ENCODE measurements at places on chromosomes 5 and 9.

GRCh38 chr5:40224421-40224820, 455.3 kb upstream of the PTGER4 start:
- DNase-seq = no peak

DNA sequence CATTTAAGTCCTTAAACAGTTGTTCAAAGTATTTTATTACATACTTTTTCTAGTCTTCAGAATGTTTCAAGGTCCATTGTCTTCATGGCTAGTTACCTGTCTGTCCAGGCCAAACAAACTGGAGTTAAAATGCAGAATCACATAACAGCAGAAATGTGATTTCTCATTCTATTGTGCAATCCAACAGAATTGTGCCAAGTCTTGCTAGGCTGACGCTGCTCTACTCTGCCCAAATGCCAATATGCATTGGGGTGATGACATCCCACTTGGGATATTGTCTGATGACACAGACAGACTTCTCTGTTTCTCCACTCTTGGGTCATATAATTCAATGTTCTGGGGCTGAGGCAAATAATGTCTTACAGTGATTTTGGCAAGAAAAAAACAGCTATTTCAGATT, 5.2 kb upstream of the SLC22A5 start:
- DNase-seq = no peak

DNA sequence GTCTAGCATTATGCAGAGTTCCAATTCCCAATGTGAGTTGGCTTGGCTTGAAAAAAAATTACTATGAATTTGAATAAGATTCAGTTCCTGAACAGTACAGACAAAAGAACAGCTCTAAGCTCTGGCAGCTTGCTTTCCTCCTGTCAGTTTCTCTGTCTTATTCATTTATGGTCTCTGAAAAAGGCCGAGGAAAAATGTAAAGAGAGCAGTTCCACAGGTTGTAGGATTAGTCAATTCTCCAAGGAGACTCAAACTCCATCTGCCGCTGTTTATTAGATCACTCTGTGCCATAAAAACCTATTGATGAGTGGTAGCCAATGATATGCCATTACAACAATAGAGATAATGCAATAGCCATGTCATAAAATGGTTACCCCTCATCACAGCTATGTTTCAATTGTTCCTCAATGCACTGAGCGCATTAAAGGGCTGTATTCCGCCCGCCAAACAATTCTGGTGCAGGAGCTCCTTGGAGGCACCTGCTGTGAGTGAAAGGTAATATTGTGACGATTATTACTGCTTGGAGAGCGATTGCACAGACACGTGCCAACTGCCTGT, 188.2 kb downstream of the ARRDC3 start:
- no peak for DNase-seq

GRCh38 chr9:133470427-133470924, 8.4 kb downstream of the SLC2A6 start:
- no peak for DNase-seq

DNA sequence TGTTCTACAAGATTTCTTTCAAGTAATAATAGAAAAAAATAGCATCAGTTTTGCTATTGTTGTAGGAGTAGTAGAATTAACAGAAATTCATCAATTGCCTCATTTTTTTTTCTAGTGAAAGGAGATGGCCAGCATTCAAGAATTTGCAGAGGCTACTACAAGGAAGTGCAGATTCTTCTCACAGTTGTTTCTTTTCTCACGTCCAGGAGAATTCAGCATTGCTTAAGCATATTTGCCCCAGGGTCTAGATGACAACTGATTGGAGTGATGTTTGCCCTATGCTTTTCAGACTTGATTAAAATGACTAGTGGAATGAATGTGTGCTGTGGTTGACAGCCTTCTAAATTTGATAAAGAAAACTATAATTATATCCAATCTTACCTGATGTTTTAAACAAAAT, 46.6 kb upstream of the SLC12A2 start:
- DNase-seq = no peak

GRCh38 chr5:139696894-139697658, 48.9 kb downstream of the CXXC5 start:
- peak; percentile 79 for DNase-seq

DNA sequence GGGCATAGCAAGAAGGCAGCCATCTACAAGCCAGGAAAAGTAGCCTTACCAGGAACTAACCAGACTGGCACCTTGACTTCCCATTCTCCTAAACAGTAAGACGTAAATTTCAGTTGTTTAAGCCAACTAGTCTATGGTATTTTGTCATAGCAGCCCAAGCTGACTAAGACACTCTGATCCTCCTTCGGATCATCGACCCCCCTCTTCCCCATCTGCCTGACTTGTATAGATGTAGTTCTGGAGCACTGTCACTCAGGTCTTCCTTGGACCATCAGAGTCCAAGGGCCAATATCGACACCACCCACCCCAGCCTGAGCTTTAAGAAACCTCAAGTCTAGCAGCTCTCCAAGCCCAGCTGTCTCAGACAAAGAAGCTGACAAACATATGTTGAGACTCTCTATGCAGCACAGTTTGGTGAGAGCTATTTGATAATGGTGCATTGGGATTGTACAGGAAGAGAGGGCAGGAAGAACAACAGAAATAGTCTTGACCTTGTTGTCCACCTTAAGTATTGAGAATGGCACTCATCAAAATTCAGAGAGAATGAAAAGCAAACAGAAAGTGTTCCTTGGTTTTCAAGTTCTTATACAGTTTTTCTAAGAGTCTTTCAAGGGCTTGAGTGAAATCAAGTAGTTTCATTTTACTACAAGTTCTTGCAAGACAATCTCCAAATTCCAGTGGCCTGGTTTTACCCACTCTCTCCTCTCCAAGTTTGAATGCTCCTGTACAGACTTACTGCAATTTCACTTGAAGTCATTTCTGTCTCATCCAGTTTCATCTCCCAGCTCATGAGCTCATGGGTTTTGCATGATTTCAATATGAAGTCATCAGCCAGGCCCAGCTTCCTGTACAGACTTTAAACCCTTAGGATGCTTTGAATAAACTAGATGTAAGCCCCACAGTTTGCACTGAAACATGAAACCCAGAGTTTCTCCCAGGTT, 122.3 kb upstream of the RAI14 start:
- no peak for DNase-seq

GRCh38 chr5:95892784-95893354, 68.8 kb downstream of the ELL2 start:
- peak; percentile 31 for DNase-seq

DNA sequence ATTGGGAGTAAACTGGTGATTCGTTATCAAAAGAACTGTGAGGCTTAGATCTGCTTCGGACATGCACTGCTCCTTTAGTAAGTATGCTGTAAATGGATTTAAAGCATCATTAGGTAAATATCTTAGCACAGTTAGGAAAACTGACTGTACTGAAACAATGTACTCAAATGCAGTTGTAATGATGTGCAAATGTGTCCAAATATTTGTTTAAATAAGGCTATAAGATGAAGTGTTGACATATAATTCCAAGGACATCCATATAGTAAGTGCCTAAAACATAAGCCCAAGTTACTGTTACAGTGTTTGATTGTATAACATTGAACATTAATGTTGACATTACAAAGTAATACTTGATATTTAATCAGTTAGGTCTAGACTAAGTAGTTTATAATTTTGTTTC, 512.5 kb upstream of the CDH18 start:
- DNase-seq = no peak

DNA sequence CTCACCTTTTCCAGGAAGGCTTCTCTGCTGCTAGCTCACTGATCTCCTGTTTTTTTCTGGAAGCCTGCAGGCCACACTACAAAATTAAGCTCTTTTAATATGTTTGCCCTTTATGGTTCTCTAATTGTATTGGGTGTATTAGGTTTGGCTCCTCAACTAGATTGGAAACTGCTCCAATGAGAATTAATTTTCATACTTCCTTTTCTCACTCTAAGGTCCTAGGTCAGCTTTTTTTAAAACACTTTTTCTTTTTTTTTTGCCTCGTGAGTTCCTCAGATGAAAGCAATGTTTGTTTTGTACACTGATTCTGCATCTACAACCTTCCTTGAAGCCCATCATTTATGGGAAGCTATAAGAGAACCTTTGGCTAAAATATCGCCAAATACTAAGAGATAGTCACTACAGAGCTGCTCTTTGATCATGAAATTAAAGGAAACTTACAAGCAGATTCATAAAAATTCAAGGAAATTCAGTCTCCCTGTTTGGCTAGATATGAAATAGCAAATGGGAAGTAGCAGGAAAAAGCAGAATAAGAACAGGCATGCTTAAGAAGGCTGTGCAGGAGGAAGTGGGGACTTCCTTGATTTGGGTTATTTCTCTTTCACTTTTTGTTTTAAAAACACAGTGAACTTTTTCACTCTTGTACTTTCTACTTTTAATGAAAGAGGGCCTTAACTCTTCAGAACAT, 55.2 kb upstream of the FYB1 start:
- DNase-seq = peak; percentile 75

DNA sequence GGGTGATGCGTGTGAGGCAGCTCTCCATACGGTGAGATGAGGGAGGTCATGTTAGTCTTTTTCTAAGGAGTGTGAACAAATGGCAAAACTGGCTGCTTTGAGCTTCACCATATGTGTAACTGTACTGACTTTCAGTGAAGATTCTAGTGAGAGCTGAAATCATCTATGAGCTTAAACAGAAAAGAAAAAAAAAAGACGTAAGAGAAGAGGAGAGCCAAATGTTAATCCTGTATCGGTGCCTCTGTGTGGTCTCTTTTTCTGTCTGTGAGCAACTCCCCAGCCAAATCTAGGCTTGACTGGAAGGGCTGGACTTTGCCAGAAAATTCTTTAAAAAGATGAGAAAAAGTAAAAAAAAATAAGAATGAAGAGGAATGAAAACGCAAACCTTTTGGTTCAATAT, 209.7 kb upstream of the TUT7 start:
- DNase-seq = no peak

GRCh38 chr5:94707359-94707758, 88.9 kb downstream of the SLF1 start:
- DNase-seq = no peak

DNA sequence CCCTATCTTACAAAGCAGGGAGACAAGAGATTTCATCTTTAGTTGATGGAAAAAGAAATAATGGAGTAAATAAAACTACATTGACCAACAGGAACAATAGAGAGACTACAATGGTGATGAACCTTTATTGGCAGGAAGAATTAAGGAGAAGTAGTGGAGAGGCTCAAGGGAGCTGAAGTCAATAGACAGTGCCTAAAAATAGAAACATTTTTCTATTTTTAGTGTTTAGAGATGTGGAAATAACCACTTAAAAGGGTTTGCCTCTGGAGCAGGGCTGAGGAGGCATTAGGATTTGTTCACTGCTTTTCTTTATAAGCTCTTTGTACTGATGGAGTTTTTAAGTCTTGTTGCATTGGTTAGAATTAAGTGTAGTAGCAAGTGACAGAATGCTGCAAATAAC, 98.4 kb upstream of the ERCC6L2 start:
- peak; percentile 9 for DNase-seq

GRCh38 chr9:133558191-133559126, 24.0 kb downstream of the ADAMTSL2 start:
- peak; percentile 57 for DNase-seq

DNA sequence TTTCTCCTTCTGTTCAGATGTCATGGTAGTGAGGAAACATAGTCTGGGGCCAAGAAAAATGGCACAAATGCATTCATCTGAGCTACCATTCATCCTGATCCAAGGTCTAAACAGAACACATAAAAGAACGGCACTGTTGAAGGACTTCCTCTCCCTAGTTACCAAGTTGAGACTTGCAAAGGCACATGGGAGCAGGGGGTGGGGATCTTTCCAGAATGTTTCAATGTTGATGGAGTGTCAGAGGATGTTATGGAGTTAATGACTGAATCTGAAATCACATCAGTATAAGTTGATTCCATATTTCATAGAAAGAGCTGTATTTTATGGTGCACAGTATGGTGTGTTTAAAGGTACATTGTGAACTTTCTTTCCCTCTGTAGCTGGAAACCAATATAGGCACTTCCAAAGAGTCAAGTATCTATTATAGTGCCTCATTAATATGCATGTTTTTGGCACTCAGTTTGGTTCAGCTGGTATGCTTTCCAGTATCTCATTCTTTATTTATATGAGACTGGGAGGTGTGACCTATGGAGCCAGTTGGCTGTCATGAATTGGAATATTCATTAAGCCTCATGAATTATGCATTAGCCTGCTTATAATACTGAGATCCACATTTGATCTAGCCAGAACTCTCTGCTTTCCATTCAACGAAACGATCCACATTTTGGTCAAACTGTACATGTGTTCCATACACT, 603.0 kb downstream of the NR2F1-AS1 start:
- no peak for DNase-seq

DNA sequence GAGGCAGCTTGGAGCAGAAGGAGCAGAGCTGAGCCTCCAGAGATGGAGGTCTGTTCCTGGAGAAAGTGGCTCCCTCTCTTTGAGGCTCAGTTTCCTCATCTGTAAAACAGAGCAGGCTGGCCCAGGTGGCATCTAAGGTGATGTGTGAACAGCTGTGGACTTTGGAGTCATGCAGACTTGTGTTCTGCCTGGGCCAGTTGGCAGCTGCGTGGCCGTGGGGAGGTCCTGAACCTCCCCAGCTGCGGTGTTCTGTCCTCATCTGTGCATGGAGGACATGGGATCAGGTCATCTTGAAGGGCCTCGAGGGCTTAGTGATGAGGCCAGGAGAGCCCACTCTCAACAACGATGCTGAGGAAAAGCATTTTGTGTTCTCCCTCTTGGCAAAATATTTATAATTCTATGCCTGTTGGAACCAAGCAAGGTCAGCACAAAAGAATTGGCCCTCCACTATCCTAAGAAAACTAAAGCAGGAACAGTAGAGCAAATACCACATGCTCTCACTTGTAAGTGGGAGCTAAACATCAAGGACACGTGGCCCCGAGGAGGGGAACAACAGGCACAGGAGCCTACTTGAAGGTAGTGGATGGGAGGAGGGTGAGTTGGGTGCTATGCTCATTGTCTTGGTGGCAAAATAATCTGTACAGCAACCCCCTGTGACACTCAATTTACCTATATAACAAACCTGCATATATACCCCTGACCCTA, 63.2 kb upstream of the COL15A1 start:
- DNase-seq = no peak

GRCh38 chr5:127805448-127805847, 102.3 kb downstream of the CCDC192 start:
- no peak for DNase-seq

DNA sequence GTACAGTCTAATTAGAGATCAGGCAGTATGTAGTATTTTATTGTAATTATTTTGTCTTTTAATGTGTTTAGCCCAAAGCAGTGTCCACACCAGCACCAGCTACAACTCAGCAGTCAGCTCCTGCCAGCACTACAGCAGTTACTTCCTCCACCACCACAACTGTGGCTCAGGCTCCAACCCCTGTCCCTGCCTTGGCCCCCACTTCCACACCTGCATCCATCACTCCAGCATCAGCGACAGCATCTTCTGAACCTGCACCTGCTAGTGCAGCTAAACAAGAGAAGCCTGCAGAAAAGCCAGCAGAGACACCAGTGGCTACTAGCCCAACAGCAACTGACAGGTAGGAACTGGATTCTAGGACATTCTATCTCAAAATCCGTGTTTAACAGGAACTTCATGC, 23.2 kb downstream of the RAD23B start:
- no peak for DNase-seq

- peak; percentile 17 for DNase-seq
Measured at GRCh38 chr9:131423171-131423581, 29.3 kb downstream of the PRRC2B start.

DNA sequence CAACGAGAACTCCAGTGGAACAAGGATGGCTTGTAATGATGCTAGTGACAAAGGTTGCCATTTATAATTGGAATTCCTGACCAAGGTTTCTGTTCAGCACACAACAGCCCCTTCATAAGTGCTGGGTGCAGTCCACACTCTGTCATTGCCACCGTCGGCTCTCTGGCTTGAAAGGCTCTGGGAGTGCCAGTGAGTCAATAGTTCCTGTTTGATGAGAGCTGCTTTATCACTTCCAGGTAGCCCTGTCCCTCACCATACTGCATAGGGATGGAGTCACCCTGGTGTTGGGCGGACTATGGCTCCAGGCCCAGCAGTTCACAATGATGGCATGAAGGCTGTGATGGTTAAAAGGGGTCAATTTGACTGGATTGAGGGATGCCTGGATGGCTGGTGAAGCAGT, 34.6 kb upstream of the SEMA4D start:
- no peak for DNase-seq
